ENCODE measurements at places on chromosomes 4 and X.

DNA sequence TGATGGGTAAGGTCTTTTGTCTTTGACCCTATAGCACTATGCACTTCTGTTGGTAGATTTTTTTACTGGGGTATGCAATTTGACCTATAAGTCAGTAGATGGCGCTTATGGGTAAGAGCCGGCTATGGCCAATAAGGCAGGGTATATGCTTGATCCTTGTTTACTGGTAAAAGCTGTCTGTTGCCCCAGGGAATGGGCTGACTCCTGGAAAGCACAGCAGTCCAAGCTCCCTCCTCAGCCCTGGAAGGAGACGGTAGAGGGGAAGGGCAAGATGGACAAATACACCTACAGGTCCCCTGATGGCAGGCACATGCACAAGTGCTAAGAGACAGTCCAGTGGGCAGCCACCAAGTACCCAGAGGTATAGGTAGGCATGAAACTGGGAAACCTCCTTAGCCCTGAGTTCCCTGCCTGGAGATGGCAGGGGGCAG is 63.7 kb downstream of the ADAMTS3 start:
- DNase-seq = peak; percentile 24

GRCh38 chr4:40840255-40840984 is 90.7 kb downstream of the NSUN7 start:
- no peak for DNase-seq

DNA sequence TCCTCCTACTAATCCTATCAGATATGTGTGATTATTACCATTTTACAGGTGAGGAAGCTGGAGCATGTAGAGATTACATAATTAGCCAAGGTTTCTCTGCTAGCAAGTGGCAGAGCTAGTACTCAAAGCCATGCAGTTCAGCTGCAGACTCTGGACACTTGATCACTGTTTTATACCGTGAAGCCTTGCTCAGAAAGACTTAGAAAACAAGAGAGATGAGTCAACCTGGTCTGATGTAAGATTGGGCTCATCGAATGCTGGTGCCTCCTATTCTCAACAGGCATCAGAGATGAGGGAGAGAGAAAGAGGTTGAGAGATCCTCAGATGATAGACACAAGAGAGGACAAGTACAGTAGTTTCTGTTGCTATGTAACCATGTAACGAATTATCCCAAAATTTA is 19.0 kb upstream of the PDE5A start:
- DNase-seq = no peak

DNA sequence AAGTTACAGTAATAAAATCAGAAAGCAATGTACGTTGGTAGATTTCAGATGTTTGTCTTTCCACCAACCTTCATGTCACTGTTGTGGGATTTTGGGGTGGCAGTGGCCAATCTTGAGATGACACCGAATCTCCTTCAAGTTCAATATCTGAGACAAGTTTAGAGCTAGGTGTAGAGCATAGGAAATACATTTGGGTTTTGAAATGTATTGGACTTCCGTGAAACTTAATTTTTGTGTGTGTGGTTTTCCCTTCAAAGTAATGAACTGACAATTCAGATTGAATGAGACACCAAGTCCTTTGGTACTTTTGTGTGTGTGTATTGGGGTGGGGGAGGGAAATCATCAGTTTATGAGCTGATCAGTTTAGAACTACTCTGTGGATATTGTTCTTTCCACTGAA is 1.8 kb downstream of the WDR44 start:
- DNase-seq = no peak

DNA sequence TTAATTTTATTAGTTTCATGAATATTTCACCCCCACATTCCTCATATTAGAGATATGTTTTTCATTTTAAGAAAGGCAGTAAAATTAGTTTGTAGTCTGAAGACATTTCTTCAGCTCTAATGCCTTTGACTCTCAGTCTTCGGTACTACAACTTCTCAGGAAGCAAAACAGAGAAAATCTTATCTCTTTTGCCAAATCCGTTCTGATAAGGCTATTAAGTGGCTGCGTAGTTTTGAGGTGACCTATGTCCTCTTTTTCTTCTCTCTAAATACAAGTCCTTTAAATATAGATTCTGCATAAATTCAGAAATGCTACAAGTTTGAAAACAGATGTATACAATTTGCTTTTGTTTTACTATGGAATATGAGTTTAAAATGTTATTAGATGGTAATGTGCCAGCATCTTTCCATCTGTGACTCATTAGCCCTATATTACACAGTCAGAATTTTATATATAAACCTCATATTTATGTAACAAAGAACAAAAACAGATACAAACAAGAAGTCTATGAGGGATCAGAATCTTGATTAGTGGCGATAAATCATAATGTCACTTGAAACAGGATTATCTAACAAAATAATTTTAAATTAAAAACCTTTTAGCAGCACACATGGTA is 181.2 kb upstream of the ETNPPL start:
- DNase-seq = no peak

DNA sequence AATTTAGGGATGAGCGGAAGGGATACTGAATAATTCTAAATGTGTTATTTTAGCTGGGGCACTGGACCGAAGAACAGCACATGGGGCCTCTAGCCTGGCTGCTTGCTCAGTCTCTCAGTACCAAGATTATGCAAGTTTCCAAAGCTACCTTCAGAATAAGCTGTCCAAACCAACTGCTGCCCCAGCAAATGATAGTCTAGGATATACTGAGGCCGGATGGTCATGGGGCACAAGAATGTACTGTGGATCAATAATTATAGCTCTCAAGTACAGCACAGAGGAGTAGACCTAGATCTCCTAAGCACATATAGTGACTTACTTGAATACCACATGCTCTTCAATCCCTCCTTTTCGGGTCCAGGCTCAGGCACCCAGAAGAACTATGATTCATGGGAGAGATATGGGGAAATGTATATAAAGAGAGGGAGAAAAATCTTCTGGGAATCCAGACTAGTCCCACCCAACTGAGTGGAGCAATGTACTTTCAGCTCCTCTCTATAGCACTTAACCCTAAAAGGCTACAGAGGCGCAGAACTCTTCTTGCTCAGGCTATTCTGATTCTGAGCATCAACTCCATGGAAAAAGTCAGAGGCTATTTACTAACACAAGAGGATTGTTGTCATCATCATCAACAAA is 160.3 kb upstream of the GPC4 start:
- DNase-seq = no peak

DNA sequence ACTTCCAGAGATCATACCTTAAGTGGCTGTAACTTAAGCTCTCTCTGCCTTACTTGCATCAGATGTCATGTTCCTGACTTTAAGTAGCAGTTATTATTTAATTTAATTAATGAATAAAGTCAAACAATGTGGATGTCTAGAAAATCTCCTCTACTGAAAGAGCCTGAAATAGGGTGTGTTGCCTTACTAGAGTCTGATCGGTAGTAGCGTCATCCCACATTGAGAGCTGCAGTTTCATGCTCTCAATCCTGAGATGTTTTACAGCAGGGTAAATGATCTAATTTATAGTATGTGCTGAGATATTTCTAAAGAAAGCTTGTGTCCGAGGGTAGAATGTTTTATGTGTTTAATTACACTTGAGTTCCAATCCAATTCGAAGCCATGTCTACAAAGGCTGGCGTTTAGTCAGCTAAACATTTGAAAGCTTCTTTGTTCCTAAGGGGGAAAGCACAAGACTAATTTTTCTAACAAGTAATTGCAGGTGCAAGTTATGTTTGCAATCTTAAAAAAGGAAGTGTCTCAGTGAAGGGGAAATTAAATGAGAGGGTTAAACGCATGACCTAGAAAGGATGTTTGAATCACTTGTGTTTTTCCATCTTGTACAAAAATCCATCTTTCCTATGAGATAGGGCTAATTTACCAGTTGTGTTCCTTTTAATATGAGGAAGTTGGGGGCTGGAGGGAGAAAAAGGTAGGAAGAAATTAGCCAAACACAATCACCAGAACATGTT is 391.0 kb upstream of the MAGEB2 start:
- no peak for DNase-seq

- no peak for DNase-seq
Observed at GRCh38 chr4:183637461-183637860, 21.5 kb downstream of the RWDD4 start.

GRCh38 chrX:136714626-136715599 is 65.8 kb downstream of the ARHGEF6 start:
- DNase-seq = no peak

- no peak for DNase-seq
Observed at GRCh38 chr4:147039976-147040575, 94.4 kb upstream of the TTC29 start.

DNA sequence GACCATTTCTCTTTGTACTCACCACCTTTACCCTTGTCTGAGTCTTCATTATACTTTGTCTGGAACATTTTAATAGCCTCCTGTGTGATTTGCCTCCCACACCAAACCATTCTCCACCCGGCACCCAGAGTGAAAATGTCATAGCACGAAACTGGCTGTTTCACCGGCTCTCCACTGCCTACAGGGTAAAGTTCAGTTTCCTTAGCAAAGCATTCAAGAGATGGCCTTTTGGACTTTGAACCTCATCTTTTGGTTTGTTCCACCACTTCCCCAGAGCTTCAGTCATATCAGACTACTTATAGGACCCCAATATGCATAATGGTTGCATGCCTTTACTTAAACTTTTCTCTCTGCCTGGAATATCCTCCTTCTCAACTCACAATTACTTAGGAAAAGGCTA is 38.3 kb downstream of the RAP2C start:
- DNase-seq = peak; percentile 7

DNA sequence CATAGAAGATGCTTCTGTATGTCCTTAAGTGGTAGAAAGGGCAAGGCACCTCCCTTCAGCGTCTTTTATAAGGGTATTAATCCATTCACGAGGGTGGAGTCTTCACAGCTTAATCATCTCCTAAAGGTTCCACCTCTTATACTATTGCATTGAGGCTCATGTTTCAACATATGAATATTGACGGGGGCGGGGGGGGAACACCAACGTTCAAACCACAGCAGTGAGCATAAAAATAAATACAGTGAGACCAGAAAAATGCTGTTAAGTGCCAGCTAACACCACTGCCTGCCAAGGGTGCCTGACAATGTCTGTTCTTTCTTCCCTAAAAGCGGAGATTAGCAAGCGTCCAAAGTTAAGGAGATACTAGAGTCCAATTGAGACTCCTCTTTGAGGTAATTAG is 323.3 kb downstream of the STK32B start:
- DNase-seq = no peak

- no peak for DNase-seq
Observed at GRCh38 chr4:141241986-141242385, 21.3 kb downstream of the ZNF330 start.

DNA sequence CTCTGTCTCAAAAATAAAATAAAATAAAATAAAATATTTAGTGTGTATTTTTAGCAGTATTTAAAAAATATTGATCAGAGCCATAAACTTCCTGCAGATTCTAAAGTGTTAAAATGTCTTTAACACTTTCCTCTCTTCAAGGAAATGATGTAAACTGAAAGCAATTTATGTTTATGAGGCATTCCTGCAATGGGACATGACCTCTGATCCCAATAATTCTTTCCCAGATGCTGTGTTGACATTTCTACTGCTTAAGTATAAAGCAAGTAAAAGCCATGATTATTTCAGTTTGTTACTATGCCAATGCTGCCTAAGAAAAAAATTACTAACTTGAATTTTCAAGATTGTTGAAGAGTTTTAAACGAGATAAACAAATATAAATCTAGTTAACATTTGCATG is 29.0 kb downstream of the COQ2 start:
- DNase-seq = no peak

Measured in HepG2 (cell line).